ENCODE measurements at places on chromosomes 1 and 21.
A peak's percentile ranks its signal among the peaks of the same experiment; 100 is the strongest.

GRCh38 chr1:172966844-172967540 is 83.7 kb downstream of the TNFSF18 start:
- peak; percentile 59 for DNase-seq

- no peak for DNase-seq
Measured at GRCh38 chr1:218659911-218660677, 315.0 kb downstream of the TGFB2 start.

- no peak for DNase-seq
Measured at GRCh38 chr1:232252546-232253118, 377.3 kb downstream of the SIPA1L2 start.

DNA sequence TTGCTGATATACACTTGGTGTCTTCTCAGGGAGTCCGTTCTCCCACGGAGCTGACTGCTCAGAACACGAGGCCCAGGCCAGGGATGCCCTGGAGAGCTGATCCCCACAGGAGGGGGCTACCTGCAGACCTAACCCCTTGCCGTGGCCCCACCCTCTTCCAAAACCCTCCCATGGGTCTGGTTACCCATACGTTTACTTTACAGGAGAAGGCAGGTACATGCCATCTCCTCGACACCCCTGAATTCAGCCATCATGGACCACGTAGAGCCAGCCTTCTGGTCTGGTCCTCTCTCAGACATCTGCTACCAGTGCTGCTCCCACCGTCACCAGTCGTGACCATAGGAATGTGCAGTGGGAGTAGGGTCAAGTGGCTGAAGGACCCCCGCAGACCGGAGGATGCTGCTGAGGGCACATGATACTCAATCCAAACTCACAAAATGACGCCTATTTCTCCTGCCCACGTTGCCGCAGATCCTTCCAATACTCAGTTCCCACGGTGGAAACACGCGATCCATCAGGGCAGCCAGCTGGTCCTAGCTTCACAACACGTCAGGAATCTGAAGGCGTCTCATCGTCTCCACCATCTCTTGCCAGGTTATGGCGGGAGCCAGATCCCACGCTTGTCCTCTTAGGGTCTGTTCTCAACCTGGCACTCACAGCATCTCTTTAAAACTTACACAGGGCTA is 26.7 kb downstream of the PGBD5 start:
- DNase-seq = no peak

GRCh38 chr1:48687282-48688045 is 89.2 kb downstream of the BEND5 start:
- no peak for DNase-seq

GRCh38 chr1:96634883-96635282 is 86.7 kb upstream of the PTBP2 start:
- no peak for DNase-seq

DNA sequence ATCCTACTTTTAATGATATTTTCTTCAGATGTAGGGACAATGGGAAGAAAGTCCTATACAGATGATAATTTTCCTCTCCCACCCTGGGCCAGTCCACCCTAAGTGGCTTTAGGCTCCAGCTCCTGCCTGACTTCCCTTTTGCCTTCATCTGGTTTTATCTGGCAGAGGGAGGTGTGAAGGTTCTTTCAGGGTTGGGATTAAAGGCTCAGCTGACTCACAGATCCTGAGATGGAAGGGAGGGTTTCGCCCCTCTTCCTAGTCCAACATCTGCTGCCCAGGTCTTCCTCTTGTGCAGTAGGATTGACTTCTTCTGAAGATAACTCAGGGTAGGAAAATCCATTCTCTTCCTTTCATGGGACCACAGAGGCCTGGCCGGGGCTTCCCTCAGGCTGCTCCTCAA is 362.4 kb upstream of the KAZN start:
- no peak for DNase-seq

GRCh38 chr1:235326719-235327558 is 1.0 kb downstream of the ARID4B start:
- peak; percentile 48 for DNase-seq

GRCh38 chr1:173742203-173742886 is 27.6 kb downstream of the KLHL20 start:
- DNase-seq = no peak

DNA sequence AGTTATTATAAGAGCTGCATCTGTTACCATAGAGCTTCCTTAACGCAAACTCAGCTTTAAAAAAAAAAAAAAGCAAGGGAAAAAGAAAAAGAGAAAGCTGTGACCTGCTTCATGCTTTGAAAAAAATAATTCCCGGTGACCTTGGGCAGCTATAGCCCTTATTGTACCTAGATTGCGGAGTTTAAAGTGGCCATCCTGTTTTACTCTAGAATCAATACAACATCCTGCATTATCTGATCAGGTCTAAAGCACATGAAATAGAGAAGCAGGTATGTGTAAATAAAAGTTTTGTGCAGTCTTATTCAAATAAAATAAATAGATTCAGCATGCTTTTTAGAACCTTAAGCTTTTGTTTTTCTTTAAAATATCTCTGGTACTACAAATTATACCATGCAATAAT is 126.8 kb upstream of the KIAA1614 start:
- no peak for DNase-seq

- no peak for DNase-seq
Measured at GRCh38 chr1:114118351-114118990, 35.2 kb downstream of the SYT6 start.

GRCh38 chr1:152759453-152760173 is 1.8 kb downstream of the KPRP start:
- no peak for DNase-seq

- no peak for DNase-seq
Measured at GRCh38 chr1:234108921-234109320, 204.4 kb downstream of the SLC35F3 start.

DNA sequence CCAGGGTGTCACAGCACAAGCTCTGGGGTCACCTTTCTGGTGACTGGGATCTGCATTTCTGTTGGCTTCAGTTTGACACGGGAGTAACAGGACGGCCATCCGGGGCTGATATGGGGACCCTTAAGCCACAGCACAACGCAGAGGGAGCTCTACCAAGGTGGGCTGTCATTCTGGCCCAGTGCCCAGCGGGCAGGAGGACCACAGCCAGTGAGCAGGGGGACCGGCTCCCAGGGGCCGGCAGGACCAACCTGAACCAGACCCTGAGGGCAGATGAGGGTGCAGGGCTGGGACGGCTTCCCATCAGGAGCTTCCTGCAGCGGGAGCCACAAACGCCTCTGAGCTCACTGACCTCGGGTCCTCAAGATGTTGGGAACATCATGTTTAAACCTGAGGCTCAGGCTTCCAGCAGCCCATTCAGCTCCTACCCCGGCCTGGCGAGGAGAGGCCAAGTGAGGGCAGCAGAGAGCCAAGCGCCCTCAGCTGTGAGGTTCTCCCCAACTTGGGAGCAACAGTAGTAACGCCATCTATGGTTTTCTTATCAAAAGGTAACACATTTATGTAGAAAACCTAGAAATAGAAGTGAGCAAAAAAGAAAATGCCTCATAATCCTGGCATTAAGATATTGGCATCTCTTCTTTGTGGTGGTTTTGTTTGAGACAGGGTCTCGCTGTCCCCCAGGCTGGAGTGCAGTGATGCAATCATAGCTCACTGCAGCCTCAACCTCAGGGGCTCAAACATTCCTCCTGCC is 26.8 kb downstream of the TMEM201 start:
- DNase-seq = peak; percentile 44

DNA sequence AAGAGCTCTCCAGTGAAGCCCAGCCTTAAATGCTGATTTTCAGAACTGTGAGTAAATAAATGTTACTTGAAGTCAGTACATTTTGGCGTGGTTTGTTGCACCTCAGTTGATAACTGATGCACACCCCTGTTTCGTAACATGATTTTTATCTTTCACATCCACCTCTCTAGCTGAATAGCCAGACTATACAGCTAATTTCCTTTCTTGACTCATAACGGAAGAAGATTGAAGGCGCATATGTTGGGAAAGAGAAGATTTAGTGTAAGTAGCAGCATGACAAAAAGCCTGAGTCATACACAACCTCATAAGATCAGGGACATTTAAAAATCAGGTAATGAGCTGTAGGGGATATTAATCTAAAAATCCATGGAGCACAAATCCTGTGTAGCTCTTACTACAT is 716.2 kb upstream of the ZP4 start:
- DNase-seq = no peak

- DNase-seq = no peak
Measured at GRCh38 chr1:52022133-52022532, 11.5 kb downstream of the KTI12 start.

- no peak for DNase-seq
Measured at GRCh38 chr1:116581323-116581885, 10.6 kb upstream of the CD58 start.

DNA sequence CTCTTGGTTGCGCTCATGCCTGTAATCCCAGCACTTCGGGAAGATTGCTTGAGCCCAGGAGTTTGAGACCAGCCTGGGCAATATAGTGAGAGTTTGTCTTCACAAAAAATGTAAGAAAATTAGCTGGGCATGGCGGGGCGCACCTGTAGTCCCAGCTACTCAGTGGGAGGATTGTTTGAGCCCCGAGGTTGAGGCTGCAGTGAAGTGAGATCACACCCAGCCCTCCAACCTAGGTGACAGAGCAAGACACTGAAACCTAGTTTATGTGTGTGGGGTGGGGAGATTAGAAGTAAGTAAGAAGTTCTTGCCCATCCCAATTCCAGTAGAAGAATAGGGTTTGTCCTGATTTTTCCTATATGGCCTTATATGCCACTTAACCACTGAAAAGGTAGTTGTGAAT is 2.0 kb downstream of the RPL5 start:
- no peak for DNase-seq

- DNase-seq = no peak
Measured at GRCh38 chr1:35448344-35448801, 108.8 kb downstream of the KIAA0319L start.

GRCh38 chr1:150764617-150765101 is 919 bp downstream of the CTSS start:
- peak; percentile 36 for DNase-seq

DNA sequence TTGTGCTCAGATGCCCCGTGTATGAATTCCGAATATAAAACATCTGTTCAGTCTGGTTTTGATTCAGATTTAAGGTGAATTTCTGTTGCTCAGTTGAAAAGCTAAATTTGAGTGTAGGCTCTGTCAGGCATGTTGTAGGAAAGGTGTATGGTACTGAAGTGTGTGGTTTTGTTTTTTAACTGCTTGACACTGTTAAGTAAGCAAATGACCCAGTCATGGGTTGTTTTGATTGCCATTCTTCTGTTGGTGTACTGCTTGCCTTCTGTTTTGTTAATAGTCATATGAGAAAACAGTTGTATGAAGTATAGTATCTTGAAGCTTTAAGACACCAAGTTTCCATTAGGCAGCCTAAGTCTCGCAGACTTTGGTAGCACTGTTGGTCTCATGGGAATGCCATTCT is 10.0 kb downstream of the MRPS6 start:
- no peak for DNase-seq

GRCh38 chr1:19430121-19431068 is 54.9 kb downstream of the CAPZB start:
- no peak for DNase-seq

DNA sequence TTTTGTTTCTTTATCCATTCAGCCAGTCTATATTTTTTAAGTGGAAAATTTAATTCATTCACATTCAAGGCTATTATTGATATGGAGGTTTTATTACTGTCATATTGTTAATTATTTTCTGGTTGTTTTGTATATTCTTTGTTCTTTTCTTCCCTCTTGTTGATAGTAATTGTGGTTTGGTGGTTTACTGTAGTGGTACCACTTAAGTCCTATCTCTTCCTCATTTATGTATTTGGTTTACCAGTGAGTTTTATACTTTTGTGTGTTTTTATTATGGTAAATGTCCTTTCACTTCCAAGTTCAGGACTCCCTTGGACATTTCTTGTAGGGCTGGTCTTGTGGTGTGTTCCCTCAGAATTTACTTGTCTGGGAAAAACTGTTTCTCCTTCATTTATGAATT is 28.1 kb upstream of the PM20D1 start:
- no peak for DNase-seq

DNA sequence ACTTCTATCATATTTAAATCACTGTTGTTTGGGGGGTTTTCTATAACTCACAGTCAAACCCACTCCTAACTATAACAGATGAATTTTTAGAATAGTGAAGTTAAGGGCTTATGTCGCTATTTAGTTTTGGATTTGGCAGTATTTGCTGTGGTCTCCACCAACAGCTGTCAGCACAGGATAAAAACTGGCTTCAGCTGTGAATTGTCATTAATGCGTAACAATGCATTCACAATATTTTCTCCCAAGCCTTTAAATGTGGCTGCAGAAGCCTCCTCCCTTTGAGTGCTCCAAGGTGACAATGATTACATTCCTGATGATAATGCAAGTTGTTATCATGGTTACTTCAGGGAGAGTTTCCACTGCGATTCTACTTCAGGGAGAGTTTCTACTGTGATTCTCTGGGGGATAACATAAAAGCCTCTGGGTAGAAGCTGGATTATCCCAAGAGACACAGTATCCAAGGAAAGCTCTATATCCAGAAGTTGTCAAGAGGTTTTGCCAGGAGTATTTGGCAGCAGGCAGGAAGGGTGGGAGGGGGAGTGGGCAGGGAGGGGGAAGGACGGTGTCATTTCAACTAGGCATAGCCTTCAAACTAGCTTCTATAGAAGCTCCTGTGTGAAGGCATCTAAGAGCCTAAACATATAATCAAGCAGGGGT is 14.9 kb upstream of the SMIM12 start:
- DNase-seq = no peak

- no peak for DNase-seq
Measured at GRCh38 chr1:82823876-82824275, 1023.1 kb downstream of the ADGRL2 start.

GRCh38 chr1:207810173-207810572 is 58.3 kb downstream of the CD46 start:
- DNase-seq = no peak

GRCh38 chr1:201585901-201586300 is 47.0 kb downstream of the NAV1 start:
- no peak for DNase-seq

DNA sequence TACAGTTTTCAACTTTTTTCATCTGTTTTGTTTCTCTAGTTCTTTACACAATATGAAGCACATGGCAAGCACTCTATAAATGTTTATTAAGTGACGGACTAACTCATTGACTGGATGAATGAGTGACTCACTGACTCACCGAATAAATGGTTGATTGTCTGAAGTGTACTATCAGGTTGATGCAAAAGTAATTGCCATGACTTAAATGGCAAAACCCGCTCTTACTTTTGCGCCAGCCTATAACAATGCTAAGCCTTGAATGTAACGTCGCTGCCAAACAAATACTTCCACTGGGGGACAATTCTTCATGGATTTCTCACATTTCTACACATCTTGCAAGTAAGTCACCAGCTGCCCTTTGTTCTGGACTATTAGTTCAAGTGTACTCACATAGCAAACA is 109.0 kb upstream of the KCTD3 start:
- no peak for DNase-seq

- DNase-seq = no peak
Measured at GRCh38 chr21:44298301-44298700, 1.6 kb upstream of the PFKL start.

- peak; percentile 69 for DNase-seq
Measured at GRCh38 chr1:21647431-21648351, 21.5 kb downstream of the RAP1GAP start.

DNA sequence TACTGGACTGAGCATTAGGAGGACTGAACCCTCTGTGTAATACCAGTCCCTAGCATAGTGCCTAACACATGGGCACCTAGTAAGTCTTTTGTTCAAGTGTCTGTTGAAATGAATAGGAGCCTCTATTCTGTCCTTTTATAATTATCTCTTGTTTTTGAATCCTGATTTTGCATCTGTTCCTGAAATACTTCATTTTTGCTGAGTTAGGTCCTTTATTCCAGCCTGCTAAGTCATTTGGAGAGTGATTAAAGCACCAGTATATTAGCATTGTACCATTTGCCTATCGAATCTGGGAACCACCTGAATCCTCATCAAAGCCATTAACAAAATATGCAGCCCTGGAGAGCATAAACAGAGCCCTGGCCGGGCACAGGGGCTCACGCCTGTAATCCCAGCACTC is 32.3 kb downstream of the YARS1 start:
- DNase-seq = no peak

Measured in small intestine (tissue), 16 donors.